ENCODE measurements at places on chromosomes 4 and X.

DNA sequence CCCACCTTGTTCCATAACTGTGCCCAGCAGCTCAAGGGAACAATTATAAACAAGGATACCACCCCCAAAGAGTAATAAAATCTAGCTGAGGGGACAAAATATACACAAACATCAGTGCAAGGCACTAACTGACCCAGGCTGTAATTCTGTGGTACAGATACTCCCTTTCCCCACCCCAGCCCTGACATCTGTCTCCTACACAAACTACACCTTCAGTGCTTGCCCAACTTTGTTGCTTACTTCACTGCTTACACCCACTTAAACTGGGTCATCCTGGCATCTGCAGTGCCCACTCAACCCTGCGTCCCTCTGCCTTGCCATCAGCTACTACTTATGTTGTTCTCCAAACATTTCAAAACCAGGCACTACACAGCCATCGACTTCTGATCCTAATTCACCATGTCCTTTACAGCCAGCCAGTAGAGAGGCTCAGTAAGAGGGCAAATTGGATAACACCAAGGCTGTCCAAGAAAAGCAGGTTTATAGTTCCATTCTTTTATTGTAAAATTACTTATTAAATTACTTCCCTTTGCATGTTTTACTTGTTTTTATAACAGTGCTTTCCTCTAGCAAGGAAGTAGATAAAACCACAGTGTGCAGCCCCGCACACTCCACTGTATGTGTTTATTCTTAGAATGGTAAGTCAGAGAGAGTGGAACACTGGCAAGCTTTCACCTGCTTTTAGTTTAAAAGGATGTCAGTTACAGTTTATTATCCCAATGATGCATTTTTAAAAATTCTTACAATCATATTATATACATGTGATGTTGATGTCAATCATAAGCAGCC lies 149.6 kb downstream of the INPP4B start:
- DNase-seq: no peak

DNA sequence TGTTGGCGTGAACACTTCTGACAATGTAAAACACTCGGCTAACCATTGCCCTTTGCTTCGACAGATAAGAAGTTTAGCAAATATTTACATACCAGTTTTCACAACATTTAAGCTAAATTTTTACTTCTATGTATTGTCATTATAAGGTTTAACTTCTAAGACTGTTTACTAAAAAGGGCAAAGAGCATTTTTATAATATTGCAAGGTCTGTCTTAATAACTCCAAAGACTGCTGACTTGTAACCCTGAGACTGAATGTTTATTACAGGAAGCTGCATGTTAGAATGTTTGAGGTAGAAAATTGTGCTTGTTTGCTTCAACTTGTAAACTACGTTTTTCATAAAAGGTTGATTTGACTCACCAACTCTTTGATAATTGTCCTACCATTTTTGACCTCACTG lies 213.2 kb upstream of the RPS6KA3 start:
- DNase-seq: no peak

GRCh38 chr4:122963216-122963615 lies 40.8 kb upstream of the NUDT6 start:
- no peak for DNase-seq

GRCh38 chrX:37871626-37872302 lies 24.4 kb upstream of the DYNLT3 start:
- no peak for DNase-seq

- no peak for DNase-seq
Observed at GRCh38 chr4:4849106-4849505, 10.4 kb upstream of the MSX1 start.
